ENCODE measurements at places on chromosomes 1 and 21.

DNA sequence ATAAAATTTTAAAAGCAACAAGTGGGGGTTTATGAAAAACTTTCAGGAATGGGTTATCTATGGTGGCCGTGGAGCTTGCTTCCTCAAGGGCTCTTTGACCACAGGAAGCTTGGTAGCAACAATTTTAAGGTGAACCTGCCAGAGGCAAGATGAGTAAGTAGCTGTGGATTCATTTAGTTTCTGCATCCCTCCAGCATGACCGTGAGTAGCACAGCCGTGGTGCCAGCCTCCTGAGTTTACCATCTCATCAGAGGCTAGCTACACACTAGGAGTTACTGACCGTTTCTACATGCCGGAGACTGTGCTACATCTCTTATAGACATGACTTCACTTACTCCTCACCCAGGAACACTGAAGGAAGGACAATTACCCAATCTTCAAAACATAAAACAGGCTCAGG, 30.1 kb upstream of the PLEKHG5 start:
- DNase-seq: no peak

- no peak for DNase-seq
Observed at GRCh38 chr1:240193679-240194078, 102.0 kb downstream of the FMN2 start.

- no peak for DNase-seq
Observed at GRCh38 chr1:192766009-192766625, 42.7 kb upstream of the RGS2 start.

DNA sequence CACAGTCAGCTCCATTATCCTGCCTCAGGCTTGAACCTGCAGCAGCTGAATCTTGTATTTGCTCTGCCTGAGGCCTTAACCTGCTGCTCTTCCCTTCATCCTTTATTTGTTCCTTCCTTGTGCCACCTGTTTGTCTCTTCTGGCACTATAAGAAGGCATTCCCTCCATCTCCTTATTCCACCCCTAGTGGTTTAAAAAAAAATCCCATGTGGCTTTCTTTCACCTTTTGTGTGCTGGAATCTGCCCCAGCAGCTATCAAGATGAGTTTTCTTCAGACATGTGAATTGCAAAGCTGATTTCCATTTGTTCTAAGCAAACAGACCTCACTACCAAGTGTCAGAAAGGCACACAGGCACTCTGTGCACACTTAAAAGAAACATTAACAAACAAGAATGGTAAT, 294.6 kb downstream of the TTLL7 start:
- DNase-seq: no peak

- DNase-seq: no peak
Observed at GRCh38 chr1:246659594-246660140, 64.5 kb upstream of the SCCPDH start.

DNA sequence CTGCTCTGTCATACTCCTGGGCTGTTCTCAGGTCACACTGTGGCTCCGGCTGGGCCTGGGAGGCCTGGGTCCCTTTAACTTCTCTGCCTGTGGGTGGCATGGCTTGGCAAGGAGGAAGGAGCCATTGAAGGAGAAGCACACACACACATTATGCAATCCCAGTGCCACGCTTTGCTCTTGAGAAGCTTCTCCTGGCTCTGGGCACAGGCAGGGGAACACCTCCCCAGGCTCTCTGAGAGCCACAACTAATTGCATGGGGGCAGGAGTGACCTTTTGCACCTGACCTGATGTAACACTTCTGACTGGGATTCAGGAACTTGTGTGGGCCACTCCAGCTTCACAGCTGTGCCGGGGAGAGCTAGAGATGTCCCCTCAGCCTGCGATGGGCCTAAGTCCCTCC, 23.1 kb downstream of the LGR6 start:
- DNase-seq: no peak
